Karpas-422 (cell line): ENCODE measurements at places on chromosomes 13 and 19. TPM values are rescaled to one million over a fixed set of nuclear protein-coding genes. Genes with fewer than 3 reads are reported as not detected.

Gene PDX1
- not detected in 2 replicates for total RNA-seq

Gene PRSS57
- total RNA-seq = not detected in 2 replicates

Gene ZNF575
- 0.34 TPM in 1 of 2 replicates, not detected in the other for total RNA-seq

Gene ZSCAN4
- not detected in 2 replicates for total RNA-seq

Gene TTYH1
- total RNA-seq = not detected in 2 replicates

Gene DLL3
- total RNA-seq = 2.6 and 3.1 TPM in 2 replicates
